ENCODE measurements at places on chromosomes 1 and 21. TPM values are rescaled to one million over a fixed set of nuclear protein-coding genes. Genes with fewer than 3 reads are reported as not detected.

Gene IKBKE
- 8.6 TPM for total RNA-seq

Gene GRIK1
- total RNA-seq, result 0.32 TPM

Gene SYT14
- total RNA-seq, result 16.7 TPM

Gene SCMH1
- 16.6 TPM for total RNA-seq

Gene DCDC2B
- total RNA-seq, result not detected

Gene PTGER3
- 1.2 TPM for total RNA-seq

Gene PRXL2B
- 44.4 TPM for total RNA-seq

Gene TMEM51
- 9.9 TPM for total RNA-seq

Gene TRNP1
- 51.7 TPM for total RNA-seq

Gene TCHHL1
- not detected for total RNA-seq

DNA sequence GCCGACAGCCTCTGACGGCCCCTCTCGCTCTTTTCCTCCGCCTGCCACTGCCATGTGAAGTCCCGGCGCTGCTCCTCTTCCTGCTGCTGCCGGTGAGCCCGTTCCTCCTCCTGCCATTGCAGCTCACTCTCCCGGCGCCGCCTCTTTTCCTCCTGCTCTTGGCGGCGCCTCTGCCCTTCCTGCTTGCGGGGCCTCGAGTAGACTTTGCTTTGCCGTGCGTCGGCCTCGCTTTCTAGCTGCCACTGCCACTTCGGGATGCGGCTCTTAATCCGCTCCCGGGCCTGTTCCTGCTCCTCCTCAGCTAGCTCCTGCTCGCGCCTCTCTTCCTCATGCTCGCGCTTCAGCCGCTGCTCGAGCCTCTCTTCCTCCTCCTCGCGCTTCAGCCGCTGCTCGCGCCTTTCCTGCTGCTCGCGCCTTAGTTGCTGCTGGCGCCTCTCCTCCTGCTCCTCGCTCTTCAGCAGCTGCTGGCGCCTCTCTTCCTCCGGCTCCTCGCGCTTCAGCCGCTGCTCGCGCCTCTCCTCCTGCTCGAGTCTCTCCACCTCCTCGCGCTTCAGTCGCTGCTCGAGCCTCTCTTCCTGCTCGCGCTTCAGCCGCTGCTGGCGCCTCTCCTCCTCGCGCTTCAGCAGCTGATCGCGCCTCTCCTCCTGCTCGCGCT lies 4.3 kb downstream of the TCHH start:
- peaks cover 11% of the 10 kb centered on the region for H3K4me1 ChIP-seq
- H3K27ac ChIP-seq, result no peak overlapping the region
- peak overlapping the region; percentile 12 for H3K4me3 ChIP-seq
- H3K27me3 ChIP-seq, result peaks cover 77% of the 10 kb centered on the region

GRCh38 chr21:32712043-32712442 lies 15.8 kb downstream of the SYNJ1 start:
- DNase-seq, result no peak
- H3K4me1 ChIP-seq, result no peaks in the 10 kb centered on the region
- no peaks in the 10 kb centered on the region for H3K36me3 ChIP-seq
- no peak overlapping the region for H3K27ac ChIP-seq
- no peak overlapping the region for H3K4me3 ChIP-seq

- H3K36me3 ChIP-seq, result no peaks in the 10 kb centered on the region
- no peak for DNase-seq
- H3K27ac ChIP-seq, result no peak overlapping the region
- no peaks in the 10 kb centered on the region for H3K27me3 ChIP-seq
Observed at GRCh38 chr1:217494767-217495166, 136.1 kb downstream of the GPATCH2 start.

- H3K36me3 ChIP-seq, result no peaks in the 10 kb centered on the region
- H3K27me3 ChIP-seq, result no peaks in the 10 kb centered on the region
- no peak overlapping the region for H3K27ac ChIP-seq
Observed at GRCh38 chr1:6911974-6912373, 126.7 kb downstream of the CAMTA1 start.

DNA sequence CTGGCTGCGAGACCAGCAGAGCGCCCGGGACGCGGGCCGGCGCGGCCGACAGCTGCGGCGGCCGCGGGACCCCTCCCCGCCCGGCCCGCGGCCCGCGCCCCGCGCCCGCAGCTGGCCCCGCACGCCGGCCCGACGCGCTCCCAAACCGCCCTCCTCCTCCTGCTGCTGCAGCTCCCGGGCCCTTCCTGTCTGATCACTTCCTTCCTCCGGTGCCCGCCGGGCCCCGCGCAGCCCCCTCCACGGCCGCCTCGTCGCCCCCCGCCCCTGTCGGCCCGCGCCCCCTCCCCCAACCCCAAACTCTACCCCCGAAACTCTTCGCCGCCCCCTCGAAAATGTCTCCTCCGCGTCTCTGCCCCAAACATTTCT lies 594 bp downstream of the LUZP1 start:
- no peaks in the 10 kb centered on the region for H3K36me3 ChIP-seq
- H3K27ac ChIP-seq, result peak overlapping the region; percentile 80
- H3K27me3 ChIP-seq, result no peaks in the 10 kb centered on the region
- H3K4me3 ChIP-seq, result peak overlapping the region; percentile 89

GRCh38 chr1:214901718-214902117 lies 180.8 kb upstream of the KCNK2 start:
- H3K27ac ChIP-seq, result no peak overlapping the region
- DNase-seq, result no peak
- H3K36me3 ChIP-seq, result no peaks in the 10 kb centered on the region
- H3K4me1 ChIP-seq, result no peaks in the 10 kb centered on the region

DNA sequence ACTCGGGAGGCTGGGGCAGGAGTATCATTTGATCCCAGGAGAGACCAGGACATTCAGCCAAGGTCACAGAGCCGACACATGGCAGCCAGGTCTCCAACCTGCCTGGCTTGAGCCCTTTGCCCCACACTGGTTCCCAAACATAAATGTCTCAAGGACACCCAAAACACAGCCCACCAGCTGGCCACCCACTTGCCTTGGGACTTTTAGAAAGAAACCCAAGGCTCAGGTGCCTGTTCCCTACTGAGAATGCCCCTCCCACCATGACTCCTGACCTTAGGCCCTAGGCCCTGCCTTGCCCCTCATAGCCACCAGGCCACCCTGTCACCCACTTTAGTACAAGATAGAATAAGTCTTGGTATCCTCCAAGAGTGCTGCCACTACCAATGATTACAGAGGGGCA lies 41.9 kb upstream of the LRP8 start:
- H3K27ac ChIP-seq, result no peak overlapping the region
- H3K27me3 ChIP-seq, result no peaks in the 10 kb centered on the region
- H3K4me1 ChIP-seq, result no peaks in the 10 kb centered on the region
- DNase-seq, result no peak
- H3K36me3 ChIP-seq, result no peaks in the 10 kb centered on the region

GRCh38 chr1:29756085-29756484 lies 519.8 kb downstream of the PTPRU start:
- H3K27ac ChIP-seq, result no peak overlapping the region
- DNase-seq, result no peak
- no peaks in the 10 kb centered on the region for H3K27me3 ChIP-seq
- no peak overlapping the region for H3K4me3 ChIP-seq
- H3K4me1 ChIP-seq, result no peaks in the 10 kb centered on the region

DNA sequence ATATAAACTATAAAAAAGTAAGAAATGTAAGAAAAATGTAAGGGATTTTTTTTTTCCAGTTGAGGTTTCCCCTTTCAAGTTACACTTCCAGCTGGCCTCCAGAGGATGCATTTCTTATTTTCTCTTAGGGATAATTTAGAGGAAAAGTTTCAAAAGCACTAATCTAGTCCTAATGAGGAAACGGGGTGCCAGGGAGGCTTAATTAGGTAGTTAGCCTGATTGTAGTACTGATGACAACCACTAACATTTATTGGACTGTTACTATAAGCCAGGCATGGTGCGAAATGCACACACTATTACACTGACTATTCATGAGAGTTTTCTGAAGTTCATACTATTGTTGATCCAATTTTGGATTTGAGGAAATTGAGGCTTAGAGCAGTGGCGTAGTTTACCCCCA lies 290.8 kb upstream of the FMN2 start:
- H3K4me3 ChIP-seq, result no peak overlapping the region
- DNase-seq, result no peak
- H3K27me3 ChIP-seq, result no peaks in the 10 kb centered on the region
- no peaks in the 10 kb centered on the region for H3K4me1 ChIP-seq
- no peak overlapping the region for H3K27ac ChIP-seq
- H3K36me3 ChIP-seq, result no peaks in the 10 kb centered on the region

- H3K27ac ChIP-seq, result no peak overlapping the region
- H3K4me3 ChIP-seq, result no peak overlapping the region
- no peaks in the 10 kb centered on the region for H3K27me3 ChIP-seq
- no peaks in the 10 kb centered on the region for H3K36me3 ChIP-seq
- H3K4me1 ChIP-seq, result no peaks in the 10 kb centered on the region
Observed at GRCh38 chr1:94156096-94156625, 35.2 kb upstream of the ABCA4 start.

DNA sequence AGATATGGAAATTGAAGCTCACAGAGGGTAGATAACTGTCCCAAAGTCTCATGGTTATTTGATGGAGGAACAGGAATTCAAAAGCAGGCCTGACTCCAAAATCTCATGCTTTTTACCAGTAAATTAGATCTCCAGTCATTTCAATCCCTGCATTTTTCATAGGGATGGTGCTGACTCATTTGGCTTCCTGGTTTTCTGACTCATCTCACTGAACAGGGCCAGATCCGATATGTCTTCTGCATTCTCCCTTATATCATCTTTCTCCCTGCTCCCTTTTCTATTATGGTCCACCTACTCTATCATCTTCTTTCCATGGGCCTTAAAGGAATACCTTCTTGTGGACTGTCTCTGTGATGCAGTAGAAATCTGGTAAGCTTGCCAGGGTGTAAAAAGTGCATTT lies 187.2 kb downstream of the FGGY start:
- no peak overlapping the region for H3K4me3 ChIP-seq
- no peak for DNase-seq
- no peak overlapping the region for H3K27ac ChIP-seq
- no peaks in the 10 kb centered on the region for H3K4me1 ChIP-seq
- H3K36me3 ChIP-seq, result no peaks in the 10 kb centered on the region

GRCh38 chr1:1591452-1591851 lies 8.5 kb downstream of the FNDC10 start:
- DNase-seq, result no peak
- H3K36me3 ChIP-seq, result no peaks in the 10 kb centered on the region
- H3K4me3 ChIP-seq, result no peak overlapping the region

- no peaks in the 10 kb centered on the region for H3K36me3 ChIP-seq
- no peaks in the 10 kb centered on the region for H3K27me3 ChIP-seq
- no peak overlapping the region for H3K4me3 ChIP-seq
- no peaks in the 10 kb centered on the region for H3K4me1 ChIP-seq
Observed at GRCh38 chr21:29149808-29150425, 19.5 kb downstream of the MAP3K7CL start.

- no peaks in the 10 kb centered on the region for H3K36me3 ChIP-seq
- no peak for DNase-seq
- H3K27me3 ChIP-seq, result no peaks in the 10 kb centered on the region
- no peak overlapping the region for H3K27ac ChIP-seq
Observed at GRCh38 chr1:229164836-229165735, 105.8 kb upstream of the RAB4A start.

- no peak overlapping the region for H3K27ac ChIP-seq
- peaks cover 2% of the 10 kb centered on the region for H3K4me1 ChIP-seq
- DNase-seq, result no peak
- H3K27me3 ChIP-seq, result no peaks in the 10 kb centered on the region
- no peaks in the 10 kb centered on the region for H3K36me3 ChIP-seq
- H3K4me3 ChIP-seq, result no peak overlapping the region
Observed at GRCh38 chr1:198255784-198256183, 99.0 kb downstream of the NEK7 start.

GRCh38 chr1:159121526-159121925 lies 45.0 kb upstream of the AIM2 start:
- H3K27me3 ChIP-seq, result no peaks in the 10 kb centered on the region
- H3K4me3 ChIP-seq, result no peak overlapping the region
- H3K36me3 ChIP-seq, result no peaks in the 10 kb centered on the region
- DNase-seq, result no peak

GRCh38 chr1:6807782-6808181 lies 22.5 kb downstream of the CAMTA1 start:
- H3K27me3 ChIP-seq, result no peaks in the 10 kb centered on the region
- H3K27ac ChIP-seq, result no peak overlapping the region
- peaks cover 10% of the 10 kb centered on the region for H3K4me1 ChIP-seq
- H3K36me3 ChIP-seq, result peaks cover 8% of the 10 kb centered on the region
- H3K4me3 ChIP-seq, result no peak overlapping the region
- no peak for DNase-seq

DNA sequence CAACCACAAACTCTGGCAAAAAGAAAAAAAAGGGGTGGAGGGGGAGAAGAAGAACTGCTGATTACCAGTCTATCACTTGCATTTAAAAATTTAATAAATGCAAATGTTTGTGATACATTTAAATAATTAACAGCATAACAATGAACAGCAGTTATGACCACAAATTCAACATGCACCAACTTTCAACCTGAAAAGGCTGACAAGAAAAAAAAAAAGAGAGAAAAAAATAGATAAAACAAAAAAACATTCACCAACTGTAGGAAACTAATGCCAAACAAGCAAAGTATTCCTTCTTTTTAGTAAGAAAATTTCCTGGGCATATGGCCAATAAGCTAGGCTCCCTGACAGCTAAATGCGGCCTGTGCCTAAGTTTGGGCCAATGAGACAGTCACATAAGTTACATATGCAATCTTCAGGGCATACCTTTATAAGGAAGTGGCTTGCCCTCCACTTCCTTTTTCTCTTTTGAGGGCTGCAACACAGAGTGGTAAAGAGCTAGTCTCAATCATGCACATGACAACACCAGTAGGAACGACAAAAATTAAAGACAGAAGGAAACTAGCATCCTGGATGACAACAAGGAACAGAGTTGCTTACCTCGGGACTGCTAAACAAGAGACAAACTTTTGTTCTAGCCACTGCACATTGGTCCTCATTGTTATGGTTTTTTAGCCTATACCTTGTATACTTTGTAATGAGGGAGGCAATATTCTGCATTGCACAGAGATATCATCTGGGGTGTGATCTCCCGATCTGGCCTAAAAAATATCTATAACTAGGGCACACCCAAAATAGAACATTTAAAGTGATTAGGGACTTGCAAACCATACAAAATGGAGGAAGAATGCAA lies 24.2 kb upstream of the PHTF1 start:
- no peaks in the 10 kb centered on the region for H3K36me3 ChIP-seq
- H3K27ac ChIP-seq, result no peak overlapping the region
- no peak overlapping the region for H3K4me3 ChIP-seq
- no peaks in the 10 kb centered on the region for H3K27me3 ChIP-seq
- no peak for DNase-seq

GRCh38 chr1:56576880-56577405 lies 2.4 kb downstream of the PLPP3 start:
- no peak for DNase-seq
- no peaks in the 10 kb centered on the region for H3K27me3 ChIP-seq
- peak overlapping the region; percentile 91 for H3K4me3 ChIP-seq
- H3K36me3 ChIP-seq, result peaks cover 6% of the 10 kb centered on the region

- DNase-seq, result no peak
- no peak overlapping the region for H3K27ac ChIP-seq
- no peaks in the 10 kb centered on the region for H3K36me3 ChIP-seq
- peaks cover 1% of the 10 kb centered on the region for H3K4me1 ChIP-seq
- no peak overlapping the region for H3K4me3 ChIP-seq
- H3K27me3 ChIP-seq, result no peaks in the 10 kb centered on the region
Observed at GRCh38 chr1:25675729-25676476, 59.3 kb downstream of the MAN1C1 start.

Data from H1 (cell line).